ENCODE measurements at places on chromosomes 3 and 15. TPM values are rescaled to one million over a fixed set of nuclear protein-coding genes. Genes with fewer than 3 reads are reported as not detected.

The ROPN1 gene
- total RNA-seq = not detected

The CYP1A1 gene
- 7.6 TPM for total RNA-seq

The SLC38A3 gene
- 0.65 TPM for total RNA-seq

The TGM5 gene
- total RNA-seq = not detected

The COL6A5 gene
- total RNA-seq = not detected

The MORC1 gene
- total RNA-seq = not detected

The SENP5 gene
- total RNA-seq = 33.5 TPM

The ALDH1A3 gene
- 5.8 TPM for total RNA-seq

The TRIM42 gene
- total RNA-seq = not detected

The CTDSPL gene
- total RNA-seq = 43.2 TPM

The UBA3 gene
- total RNA-seq = 84.6 TPM

The GCSAM gene
- not detected for total RNA-seq

The SLC51B gene
- total RNA-seq = not detected

The TMEM40 gene
- not detected for total RNA-seq

The SNX22 gene
- 0.14 TPM for total RNA-seq

The WHAMM gene
- total RNA-seq = 9.4 TPM

The RCCD1 gene
- 15.3 TPM for total RNA-seq

The CAMP gene
- not detected for total RNA-seq

The KBTBD8 gene
- 3.2 TPM for total RNA-seq

The CELF6 gene
- not detected for total RNA-seq

The ABI3BP gene
- total RNA-seq = 78.1 TPM
